ENCODE measurements at places on chromosomes 1 and 21.
A peak's percentile ranks its signal among the peaks of the same experiment; 100 is the strongest.

DNA sequence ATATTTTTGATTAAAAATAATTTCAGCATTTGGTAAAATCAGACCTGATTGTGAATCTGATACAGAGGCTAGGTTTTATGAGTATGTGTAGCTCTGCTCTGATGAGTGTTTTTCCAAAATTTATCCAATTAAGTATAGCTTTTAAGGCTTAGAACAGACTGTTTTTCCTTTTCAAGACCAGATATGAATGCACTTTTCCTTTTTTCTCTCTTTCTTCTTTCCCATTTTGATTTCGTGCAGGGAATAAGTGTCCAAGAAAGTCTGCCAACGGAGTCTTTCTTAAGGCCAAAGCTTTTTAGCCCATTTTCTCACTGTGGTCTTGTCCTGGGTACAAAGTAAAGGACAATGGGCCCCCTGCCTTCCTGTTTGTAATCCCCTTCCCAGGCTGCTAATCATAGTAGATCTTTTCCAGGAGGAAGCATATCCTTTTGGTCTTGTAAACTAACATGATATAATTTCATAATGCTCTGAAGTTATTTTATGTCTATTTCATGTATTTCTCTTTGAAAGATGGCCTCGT lies 2.9 kb downstream of the KIF1B start:
- DNase-seq = no peak

DNA sequence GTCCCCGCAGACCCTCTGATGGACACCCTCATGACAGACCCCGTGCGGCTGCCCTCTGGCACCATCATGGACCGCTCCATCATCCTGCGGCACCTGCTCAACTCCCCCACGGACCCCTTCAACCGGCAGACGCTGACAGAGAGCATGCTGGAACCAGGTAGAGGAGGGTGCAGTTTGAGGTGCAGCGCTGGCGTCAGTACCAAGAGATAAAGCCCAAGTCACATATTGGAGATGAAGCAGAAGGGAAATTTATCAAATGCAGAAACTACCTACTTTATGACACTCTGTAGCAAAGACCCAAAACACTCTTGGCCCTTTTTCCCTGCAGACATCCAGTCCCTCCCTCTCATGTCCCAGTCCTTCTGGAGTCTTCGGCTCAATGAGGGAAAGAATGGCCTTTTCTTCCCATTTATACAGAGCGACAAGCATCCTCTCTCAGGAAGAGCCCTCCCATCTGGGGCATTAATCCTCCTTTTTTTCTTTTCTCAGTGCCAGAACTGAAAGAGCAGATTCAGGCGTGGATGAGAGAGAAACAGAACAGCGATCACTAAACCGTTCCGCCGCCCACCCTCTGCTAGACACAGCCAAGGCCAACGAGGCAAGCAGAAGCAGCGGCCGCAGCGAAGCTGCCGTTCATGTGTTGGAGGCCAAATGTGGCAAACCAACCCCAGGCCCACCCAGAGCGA lies 30.8 kb upstream of the KIF1B start:
- no peak for DNase-seq

DNA sequence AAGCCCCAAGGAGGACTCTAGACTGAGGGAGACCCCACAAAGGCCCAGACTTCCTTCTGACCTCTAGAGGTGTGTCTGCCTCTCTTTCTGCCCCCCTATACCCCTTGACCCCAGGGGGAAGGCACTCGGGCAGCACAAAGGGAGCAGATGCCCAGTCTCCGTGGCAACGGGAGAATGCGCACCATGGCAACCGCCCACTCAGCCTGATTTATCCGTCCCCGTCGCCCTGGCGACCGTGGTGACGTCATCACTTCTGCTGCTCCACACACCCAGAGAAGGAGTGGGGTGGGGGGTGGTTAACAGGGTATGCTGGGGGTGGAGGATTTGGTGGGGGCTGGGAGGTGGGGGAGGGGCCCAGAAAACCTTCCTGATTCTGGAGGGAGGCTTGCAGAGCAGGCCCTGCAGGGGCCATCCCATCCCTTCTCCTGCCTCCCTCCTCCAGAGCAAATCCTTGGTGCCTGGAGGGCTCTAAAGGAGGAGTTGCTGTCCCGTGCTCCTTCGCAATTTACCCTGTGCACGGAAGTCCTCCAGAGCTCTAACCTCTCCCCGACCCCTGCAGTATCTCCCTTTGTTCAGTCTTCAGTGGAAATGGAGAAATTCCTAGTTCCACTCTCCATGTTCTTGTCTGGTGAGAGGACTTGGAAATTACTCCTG lies 6.3 kb downstream of the CELF3 start:
- peak; percentile 51 for DNase-seq

- no peak for DNase-seq
Observed at GRCh38 chr21:7917729-7918128, 2603.7 kb upstream of the TPTE start.

DNA sequence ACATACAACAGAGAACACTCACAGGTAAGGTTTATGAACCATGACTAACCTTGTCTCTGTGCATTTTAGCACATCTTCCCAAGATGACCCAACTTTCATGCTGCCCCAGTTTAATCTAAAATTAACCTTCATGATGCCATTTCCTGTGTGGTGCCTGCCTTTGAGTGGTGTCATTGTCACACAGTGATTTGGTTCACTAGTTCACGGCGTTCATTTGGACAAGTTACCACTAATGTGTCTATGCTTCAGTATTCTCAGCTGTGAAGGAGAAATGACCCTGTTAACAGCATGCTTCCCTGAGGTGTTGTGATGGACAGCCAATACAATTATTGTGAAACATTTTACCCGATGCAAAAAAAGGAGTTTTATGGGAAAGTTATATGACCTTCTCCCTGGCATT lies 693.1 kb downstream of the RWDD3 start:
- peak; percentile 2 for DNase-seq

GRCh38 chr1:143698016-143698415 lies 273.8 kb downstream of the FAM72C start:
- peak; percentile 82 for DNase-seq

GRCh38 chr21:42847726-42848125 lies 31.6 kb downstream of the WDR4 start:
- no peak for DNase-seq

DNA sequence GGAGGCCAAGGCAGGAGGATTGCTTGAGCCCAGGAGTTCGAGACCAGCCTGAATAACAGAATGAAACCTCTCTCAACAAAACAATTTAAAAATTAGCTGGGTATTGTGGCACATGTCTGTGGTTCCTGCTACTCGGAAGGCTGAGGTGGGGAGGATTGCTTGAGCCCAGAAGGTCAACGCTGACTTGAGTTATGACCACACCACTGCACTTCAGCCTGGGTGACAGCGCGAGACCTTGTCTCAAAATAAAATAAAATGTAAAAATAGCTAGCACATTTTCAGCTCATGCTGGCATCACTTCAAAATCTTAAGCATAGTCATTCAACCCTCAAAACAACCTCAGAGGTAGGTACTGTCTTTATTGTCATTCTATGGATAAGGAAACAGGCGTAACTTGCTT lies 6.4 kb downstream of the JAK1 start:
- DNase-seq = no peak

- DNase-seq = no peak
Observed at GRCh38 chr1:176379626-176380339, 83.2 kb upstream of the PAPPA2 start.

GRCh38 chr21:44519346-44520325 lies 20.4 kb downstream of the KRTAP10-1 start:
- DNase-seq = no peak

DNA sequence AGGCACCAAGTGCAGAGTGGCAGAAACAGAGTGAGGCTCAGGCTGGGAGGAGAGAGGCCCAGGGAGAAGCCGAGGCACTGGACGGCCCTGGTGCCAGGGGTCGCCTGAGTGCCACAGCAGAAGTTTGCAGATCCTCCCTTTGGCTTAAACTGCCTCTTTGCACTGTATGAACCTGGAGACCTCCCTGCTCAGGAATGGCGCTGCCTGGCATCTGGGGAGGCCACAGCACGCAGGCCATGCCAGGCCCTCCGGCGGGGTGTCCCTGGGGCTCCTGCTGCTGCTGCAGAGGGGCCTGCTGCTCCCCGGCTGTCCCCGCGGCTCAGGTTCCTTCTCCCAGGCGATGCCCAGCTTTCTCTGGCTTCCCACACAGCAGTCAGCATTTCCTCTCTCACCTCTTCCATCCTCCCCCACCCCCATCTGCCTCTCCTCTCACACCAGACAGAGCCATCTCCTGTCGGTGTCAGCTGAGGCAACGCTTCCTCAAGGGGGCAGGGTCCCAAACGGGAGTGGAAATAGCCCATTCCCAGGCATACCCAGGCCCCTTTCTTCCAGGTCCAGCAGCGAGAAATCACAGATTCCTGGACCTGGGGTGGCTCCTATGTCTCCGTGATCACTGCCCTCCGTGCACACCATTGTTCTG lies 35.2 kb downstream of the SYT6 start:
- no peak for DNase-seq

- no peak for DNase-seq
Observed at GRCh38 chr1:223298701-223299100, 65.3 kb downstream of the SUSD4 start.

DNA sequence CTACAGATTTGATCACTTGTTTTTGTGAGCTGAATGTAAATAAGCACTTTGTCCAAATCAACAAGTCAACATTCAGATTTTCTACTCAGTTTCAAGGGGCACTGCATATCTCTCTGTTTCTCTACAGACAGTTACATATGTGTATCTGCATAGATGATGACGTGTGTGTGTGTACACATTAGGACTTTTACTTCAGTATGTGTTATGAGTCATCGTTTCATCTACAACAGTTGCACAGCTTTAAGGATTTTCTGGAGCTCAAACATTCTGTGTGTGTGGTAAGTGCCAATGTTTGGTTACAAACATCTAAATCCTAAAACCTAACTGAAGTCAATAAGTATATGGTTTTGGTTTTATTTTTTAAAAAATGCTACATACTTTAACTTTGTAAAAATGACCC lies 494.5 kb upstream of the PBX1 start:
- no peak for DNase-seq

DNA sequence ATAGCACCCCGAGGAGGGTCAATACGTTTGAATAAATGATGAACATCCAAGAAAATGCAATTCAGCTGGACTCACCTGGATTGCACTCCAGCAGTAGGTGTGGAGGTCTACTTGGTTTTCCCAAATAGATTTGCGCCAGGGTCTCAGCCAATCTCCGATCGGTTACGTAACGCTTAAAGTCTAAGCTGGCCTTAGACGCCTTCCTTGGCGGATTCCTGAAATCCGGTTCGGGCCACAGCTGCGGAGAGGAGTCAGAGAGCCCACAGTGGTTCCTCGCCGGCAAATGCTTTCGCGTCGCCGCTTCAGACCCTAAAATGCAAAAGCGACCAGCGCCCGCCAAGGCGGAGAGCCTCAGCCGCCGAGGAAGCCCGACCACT lies 322 bp downstream of the TFB2M start:
- no peak for DNase-seq

DNA sequence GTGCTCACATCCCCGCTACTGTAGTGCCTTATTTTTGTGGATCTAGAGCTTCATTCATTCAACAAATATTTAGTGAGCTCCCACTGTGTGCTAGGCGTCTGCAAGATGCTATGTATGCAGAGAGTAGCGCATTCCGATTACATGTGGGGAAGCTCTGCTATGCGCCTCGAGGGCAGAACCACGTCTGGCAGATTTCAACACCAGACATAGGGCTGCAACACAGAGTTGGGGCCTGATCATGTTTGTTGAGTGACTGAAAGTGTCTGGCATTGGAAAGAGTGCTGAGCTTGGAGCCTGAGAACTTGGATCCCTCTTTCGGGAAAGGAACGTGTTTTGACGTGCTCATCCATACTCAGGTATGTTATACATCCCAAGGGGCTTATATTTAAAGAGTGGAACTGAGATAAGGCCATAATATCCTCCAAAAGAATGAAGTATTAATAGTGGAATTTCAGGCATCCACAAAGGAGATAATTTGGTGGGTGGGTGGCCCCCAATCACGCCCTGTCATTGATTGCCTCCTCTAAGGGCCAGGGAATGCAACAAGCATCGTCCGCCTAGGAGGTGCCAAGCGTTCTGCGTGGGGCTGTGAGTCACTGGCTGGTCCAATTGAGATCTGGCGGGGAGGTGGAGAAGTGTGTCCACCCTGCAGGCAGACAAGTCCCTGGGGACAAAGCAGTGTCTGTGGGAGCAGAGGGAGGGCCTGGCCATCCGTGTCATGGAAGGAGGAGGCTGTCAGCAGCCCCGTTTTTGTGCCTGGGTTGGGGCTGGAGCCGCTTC lies 62.8 kb upstream of the ZBTB40 start:
- no peak for DNase-seq

- no peak for DNase-seq
Observed at GRCh38 chr1:94322696-94323095, 85.3 kb upstream of the ARHGAP29 start.

- no peak for DNase-seq
Observed at GRCh38 chr1:202585590-202585933, 124.7 kb downstream of the SYT2 start.

GRCh38 chr1:150282558-150282958 lies 204 bp downstream of the CIART start:
- DNase-seq = no peak

DNA sequence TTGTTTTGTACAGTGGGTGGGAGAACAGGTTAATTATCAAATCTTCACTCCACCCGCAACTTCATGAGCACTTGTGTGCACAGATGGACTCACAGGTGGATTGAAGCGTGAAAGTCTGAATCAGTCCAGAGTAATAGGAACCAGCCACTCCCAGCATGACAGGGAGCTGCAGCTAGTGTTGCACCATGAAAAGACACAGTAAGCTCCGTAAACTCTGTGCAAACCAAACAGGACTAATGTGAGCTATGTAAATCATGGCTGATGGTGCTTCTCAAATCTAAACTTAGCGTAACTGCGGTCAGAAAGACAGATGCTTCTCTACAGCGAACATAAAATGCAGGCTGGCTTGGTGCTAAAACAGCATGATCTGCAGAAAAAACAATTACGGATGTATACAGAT lies 114.4 kb downstream of the CENPF start:
- no peak for DNase-seq

- DNase-seq = no peak
Observed at GRCh38 chr1:179776831-179777230, 33.7 kb downstream of the FAM163A start.

DNA sequence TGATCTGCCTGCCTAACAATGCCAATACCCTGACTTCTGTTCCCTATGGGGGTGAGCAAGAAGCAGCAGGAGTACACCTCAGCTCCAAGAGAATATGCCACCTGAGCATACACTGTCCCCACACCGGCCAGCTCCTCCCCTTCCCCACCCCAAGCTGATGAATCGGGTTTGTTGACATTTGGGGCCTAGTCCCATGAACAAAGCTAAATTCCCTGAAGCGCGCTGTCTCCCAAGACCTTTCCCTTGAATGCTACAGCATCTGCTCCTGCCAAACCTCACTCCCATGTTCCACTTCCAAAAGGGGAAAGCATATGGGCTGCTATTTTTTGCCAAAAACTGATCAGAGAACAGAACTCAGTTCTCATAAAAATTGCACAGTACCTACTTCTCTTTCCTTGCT lies 220.4 kb upstream of the CAMK1G start:
- no peak for DNase-seq

- no peak for DNase-seq
Observed at GRCh38 chr1:235998812-235999211, 66.1 kb downstream of the NID1 start.

- DNase-seq = no peak
Observed at GRCh38 chr1:119000371-119001180, 12.4 kb upstream of the TBX15 start.
